SJCRH30 (cell line): ENCODE measurements at places on chromosomes 3 and 15. TPM values are rescaled to one million over a fixed set of nuclear protein-coding genes. Genes with fewer than 3 reads are reported as not detected.
A peak's percentile ranks its signal among the peaks of the same experiment; 100 is the strongest.

DNA sequence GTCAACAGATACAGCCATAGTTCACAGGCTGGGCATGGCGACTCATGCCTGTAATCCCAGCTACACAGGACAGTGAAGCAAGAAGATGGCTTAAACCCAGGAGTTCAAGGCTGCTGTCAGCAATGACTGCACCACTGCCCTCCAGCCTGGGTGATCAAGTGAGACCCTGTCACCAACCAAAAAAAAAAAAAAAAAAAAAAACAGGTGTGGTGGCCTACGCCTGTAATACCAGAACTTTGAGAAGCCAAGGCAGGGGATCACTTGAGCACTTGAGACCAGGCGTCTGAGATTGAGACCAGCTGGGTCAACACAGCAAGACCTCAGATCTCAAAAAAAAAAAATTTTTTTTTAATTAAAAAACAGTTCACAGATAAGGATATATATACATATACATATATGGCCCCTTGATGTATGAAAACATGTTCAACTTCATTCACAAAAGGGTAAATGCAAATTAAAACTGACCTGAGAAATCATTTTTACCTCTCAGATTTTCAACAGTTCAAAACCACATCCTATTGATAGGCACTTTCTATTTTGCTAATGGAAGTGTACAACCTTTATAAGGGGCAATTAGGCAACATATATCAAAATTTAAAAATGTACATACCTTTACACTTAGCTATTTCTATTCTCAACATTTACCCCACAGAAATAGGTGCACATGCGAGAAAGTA lies 51.1 kb downstream of the OSBPL10 start:
- DNase-seq = no peak

DNA sequence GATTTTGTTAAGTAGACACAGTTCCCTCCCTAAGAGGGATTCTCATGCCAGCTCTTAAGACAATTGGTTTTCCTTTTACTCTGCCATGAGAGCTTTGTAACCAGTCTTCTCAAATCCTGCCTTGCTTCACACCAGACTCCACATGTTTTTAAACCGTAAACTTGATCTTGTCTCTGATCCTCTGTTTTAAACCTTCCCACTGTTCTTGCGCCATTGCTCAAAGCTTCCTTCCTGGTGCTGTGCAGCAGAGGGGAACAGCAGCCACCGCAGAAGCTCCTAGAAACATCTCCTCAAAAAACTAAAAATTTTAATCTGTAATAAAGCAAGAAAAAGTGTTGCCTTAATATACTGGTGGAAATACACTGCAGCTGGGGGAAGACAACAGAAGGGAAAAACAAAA lies 154.5 kb upstream of the SATB1 start:
- no peak for DNase-seq

DNA sequence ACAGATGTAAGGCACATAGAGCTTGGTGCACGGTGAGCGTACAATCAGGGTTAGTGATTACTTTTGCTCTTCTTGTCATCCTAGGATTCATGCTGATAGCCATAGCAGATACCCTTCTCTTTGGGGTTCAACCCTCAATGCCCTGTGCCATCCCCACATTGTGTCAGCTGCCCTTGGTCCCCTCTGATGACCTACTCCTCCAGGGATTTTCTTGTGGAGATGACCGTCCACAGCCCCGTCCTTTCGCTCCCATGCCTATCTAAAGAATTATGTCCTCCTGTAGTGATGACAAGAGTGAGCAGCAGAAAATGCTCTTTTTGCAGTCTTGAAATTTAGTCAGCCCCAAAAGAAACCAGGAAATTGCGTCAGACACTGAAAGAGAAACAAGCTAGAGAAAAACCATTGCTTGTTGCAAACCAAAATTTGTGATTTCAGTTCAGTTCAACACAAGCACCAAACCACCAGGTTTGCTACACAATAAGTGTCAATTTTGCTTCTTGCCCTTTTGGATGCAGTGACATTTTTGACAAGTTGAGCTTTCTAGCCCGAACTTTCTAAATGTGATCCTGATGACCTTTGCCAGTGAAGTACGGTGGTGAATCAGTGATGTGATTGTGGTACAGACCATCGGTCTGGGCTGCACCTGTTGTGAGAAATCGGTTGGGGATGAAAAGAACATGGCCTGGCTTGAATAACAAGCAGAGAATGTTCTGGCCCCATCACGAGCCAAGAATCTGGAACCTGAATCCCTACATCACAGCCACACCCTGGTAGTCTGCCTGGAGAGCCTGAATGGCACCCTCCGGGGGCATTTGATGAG lies 41.3 kb downstream of the CMTM7 start:
- DNase-seq = no peak

- no peak for DNase-seq
Measured at GRCh38 chr3:24359645-24360462, 134.8 kb downstream of the THRB start.

- DNase-seq = no peak
Measured at GRCh38 chr3:169658311-169658931, 5.1 kb downstream of the MECOM start.

DNA sequence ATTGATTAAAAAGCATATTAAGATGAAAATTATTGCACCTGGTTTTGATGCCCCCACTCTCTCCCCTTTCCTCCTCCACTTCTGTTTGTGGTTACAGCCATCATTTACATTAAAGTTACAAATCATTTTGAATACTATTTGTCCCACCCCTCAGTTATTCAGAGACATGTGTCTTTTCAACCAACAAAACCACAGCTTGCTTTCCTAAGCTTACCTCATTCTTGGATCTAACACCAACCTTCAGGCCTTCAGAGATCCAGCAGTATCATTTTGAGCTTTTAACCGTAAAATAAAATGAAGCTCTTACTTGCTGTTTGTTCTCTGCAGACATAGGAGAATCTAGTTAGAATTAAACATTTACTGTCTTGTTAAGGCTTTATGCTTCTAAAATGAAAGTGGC lies 4.7 kb downstream of the PXYLP1 start:
- DNase-seq = no peak

DNA sequence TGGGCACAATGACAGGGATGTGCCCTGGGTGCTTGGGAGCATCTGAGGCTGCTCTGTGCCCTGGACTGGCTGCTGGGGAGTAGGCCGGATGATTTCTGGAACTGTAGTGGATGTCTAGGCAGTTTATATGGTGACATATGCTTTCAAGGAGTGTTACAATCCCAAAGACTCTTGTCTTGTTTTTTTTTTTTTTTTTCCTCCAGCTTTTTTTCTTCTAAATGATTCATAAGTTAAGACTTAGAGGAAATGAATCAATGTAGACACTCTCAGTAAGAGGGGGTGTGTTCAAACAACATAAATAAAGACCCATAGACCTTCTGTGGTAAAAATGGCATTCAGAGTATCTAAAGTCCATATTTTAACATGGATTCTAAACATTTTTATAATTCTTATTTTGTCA lies 706.1 kb upstream of the GOLIM4 start:
- DNase-seq = no peak

- DNase-seq = no peak
Measured at GRCh38 chr3:36923523-36923943, 21.3 kb downstream of the TRANK1 start.

DNA sequence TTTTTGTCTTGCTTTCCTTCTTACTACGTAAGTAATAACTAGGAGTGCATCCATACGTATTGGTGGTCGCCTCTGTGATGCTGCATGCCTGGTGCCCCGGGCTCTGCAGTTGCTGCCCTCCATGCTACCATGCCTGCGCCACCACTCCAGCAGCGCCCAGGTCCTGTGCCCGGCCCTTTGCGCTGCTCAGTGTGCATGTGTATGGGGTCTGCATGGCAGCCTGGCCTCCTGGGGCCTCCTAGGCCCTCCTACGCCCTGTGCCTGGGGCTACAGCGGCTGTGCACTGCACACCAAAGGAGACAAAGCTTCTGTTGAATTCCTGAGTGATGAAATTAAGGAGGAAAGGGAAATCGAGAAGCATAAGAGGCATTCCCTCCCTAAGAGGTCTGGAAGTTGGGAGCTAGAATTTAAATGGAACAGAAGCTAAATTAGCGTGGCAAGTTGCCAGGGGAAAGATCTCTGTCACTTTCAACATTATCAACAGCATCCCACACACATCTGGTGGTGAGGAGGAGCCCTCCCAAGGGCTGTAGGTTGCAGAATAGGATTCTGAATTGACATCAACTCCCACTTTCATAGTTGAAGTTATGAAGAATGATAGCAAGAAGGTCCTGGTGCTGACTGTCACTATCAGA lies 275.0 kb upstream of the CHRM5 start:
- no peak for DNase-seq

DNA sequence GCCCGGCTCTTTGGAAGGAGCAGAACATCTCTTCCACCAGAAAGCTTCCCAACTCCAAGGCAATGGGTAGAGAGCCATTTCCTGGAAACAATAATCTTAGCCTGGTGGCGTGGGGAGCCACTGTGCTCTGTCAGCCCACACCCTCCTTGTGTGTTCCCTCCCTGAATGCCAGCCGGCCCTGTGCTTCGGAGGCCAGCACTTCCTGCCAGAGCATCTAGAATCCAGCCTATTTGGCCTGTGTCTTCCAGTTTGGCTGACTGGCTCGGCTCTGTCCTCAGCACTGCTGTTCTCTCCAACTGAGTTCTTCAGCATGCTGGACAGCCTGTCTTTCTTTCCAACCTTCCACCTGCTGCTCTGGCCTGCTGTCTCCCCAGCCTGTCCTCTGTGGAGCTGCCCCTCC lies 349.3 kb downstream of the MFSD1 start:
- DNase-seq = no peak

DNA sequence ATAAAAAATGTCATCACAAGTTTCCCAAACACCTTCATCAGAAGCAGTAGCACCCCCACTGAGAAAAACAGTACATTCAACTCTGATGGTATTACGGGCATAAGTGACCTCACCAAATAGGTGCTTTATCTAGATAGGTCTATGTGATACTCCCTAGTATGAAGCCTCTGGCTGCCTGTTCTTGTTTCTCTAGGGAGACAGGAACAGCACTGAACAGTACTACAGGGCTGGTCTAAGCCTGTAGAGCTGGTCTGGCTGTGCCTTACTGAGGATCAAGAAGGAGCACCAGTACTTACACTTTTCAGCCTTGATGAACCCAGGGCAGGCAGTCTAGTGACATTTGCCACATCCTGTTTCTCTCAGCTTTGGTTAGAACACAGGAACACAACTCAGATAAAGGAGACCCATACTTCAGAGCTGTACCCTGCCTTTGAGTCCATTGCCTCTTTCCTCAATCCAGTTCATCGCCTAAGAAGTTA lies 35.9 kb downstream of the OXNAD1 start:
- no peak for DNase-seq

DNA sequence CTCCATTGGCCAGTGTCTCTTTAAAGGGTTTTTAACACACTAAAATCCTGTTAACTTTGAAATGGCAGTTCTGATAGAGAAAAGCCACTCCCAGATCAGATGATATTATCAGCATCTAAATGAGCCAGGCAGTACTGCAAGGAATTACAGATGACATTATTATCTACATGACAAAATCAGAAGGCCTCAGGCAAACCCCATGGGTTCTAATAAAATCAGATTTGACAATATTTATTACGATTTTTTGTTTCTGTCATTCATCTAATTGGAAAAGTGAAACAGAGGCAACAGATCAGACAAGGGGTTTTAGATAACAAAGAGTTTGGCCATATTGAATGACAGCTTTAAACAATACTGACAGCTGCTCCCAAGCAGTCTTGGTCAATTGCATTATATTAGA lies 112.7 kb downstream of the FEZF2 start:
- DNase-seq = no peak

GRCh38 chr3:138691351-138691750 lies 82.8 kb downstream of the FAIM start:
- no peak for DNase-seq

DNA sequence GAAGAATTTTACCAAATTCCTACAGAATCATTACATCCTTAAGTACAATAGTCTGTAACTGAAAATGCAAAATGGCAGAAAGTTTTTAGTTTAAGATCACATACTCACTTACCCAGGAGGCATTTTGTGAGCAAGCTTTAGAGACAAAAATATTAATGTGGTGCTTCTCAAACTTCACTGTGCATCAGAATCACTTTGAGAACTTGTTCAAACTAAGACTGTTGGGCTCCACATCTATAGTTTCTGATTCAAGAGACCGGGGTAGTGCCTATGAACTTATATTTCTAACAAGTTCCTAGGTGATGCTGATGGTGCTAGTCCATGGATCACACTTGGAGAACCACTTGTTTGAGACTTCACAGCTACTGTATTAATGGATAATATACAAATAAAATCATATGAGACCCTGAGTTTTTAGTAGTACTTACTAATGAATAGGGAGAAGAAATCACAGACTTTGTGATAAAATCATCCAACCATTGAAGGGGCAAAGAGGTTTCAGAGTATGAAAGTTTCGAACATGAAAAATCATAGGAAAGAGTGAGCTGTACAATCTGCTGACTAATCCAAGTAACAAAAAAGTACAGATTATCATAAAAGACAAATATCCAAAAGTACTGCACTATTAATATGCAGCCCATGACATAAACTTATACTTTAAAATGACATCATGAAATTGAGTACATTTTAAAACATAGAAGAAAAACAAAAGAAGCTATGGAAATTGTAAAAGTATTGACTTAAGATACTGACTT lies 110.3 kb downstream of the ADAM10 start:
- no peak for DNase-seq

DNA sequence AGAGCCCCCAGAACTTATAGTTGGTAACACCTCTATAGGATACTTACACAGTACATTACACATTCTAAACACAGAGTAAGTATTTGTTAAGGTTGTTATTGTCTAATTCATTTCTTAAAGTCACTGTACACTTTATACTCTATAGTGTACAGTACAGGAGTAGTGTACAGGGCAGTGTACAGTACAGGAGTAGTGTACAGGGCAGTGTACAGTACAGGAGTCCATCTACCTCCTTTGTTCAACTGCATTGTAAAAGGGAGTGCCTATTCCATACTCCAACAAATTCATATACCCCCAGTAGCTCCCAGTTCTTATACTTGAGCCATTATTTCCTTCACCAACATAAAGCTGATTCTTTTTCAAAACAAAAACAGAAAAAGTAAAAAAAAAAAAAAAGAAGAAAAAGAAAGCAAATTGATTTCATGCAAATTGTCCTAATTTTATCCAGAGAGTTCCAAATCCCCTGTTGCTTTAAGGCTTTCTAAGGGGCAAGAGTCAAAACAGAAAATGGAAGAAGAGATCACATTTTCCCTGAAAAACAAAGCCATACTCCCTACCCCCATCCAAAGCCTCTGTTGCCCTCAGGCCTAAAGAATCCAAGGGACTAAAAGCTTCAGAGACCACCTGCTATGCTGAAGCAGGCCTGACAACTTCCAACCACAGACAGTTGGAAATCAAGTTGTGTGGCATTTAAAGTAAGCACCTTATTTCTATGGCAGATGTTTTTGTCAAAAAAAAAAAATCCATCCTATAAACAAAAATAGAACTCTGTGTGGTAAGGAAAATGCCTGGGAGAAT lies 125.6 kb downstream of the PLCH1 start:
- DNase-seq = peak; percentile 55

- DNase-seq = no peak
Measured at GRCh38 chr15:81084716-81085115, 49.4 kb upstream of the CFAP161 start.

Gene GOLGA8T
- not detected in 2 replicates for total RNA-seq

Gene ABHD5
- total RNA-seq = 7.9 and 11.2 TPM in 2 replicates

Gene PRTG
- total RNA-seq = 43.5 and 50.3 TPM in 2 replicates

Gene GOLGA6L10
- total RNA-seq = 0.10 TPM in 1 of 2 replicates, not detected in the other

Gene THRB
- total RNA-seq = not detected in 2 replicates

Gene A4GNT
- 0.16 TPM in 1 of 2 replicates, not detected in the other for total RNA-seq
